ENCODE measurements at places on chromosomes 12 and 14.

GRCh38 chr14:68638141-68638999, 154.5 kb downstream of the ZFP36L1 start:
- DNase-seq: no peak

GRCh38 chr12:110149086-110149660, 25.0 kb downstream of the IFT81 start:
- no peak for DNase-seq

GRCh38 chr14:105165761-105166485, 2.7 kb downstream of the JAG2 start:
- no peak for DNase-seq

DNA sequence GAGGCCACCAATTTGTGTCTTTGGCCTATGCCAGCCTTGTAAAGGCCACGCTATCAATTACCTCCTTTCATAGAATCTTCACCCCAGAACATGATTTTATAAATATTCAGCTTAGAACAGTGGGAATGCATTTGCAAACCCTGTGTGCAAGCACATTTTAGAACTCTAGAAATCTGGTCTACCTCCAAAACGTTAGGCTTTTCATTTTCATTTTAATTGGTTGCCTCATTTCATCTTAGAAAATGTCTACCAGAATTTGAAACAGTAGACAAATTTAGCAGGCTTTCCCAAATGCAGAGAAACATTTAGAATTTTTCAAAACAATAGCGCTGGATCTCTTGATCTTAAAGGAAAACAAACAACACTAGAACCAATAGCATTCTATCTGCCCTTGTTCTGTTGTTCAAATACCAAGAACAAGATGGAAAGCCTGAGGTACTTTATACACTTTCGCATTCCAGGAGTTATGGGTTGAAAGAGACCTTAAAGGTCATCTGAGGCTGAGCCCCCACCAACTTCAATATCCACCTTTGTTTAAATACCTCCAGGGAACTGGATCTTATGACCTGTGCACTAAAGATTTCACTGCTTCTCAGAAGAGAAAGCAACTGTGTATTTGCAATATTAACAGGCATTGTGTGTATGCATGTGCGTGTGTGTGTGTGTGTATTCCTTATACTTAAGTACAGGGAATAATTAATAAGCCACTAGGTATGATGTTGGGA, 185.1 kb downstream of the C12orf42 start:
- DNase-seq: no peak

GRCh38 chr14:70144046-70144445, 44.7 kb downstream of the SLC8A3 start:
- no peak for DNase-seq

DNA sequence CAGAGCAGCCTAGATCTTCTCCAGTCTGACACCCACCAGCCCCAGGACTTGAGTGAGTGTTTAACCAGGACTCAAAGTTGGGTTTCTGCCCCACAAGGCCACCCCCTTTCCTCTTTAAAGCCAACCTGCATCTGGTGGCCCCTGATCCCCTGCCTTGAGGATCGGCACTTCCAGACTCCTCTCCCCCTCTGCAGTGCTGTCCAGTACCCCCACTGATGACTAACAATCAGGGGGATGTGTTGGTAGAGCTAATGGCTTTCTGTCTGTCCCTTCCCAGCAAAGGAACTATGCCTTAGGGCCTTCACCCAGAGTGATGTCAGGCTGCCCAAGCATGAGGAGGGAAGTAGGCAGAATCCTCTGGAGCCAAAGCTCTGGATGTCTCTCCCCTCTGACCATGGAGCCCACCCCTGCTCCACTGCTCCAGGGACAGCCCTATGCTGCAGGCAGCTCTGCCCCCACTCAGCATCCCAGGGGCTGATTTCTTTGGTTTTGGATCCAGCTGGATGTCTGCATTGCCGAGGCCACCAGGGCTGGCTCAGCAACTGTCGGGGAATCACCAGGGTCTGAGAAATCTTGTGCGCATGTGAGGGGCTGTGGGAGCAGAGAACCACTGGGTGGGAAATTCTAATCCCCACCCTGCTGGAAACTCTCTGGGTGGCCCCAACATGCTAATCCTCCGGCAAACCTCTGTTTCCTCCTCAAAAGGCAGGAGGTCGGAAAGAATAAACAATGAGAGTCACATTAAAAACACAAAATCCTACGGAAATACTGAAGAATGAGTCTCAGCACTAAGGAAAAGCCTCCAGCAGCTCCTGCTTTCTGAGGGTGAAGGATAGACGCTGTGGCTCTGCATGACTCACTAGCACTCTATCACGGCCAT, 42.9 kb downstream of the DAD1 start:
- no peak for DNase-seq

- DNase-seq: peak; percentile 40
These were observed 4.6 kb downstream of the CCDC197 start for GRCh38 chr14:94001501-94002396.
